ENCODE measurements at places on chromosomes 6 and 20.
A peak's percentile ranks its signal among the peaks of the same experiment; 100 is the strongest.

DNA sequence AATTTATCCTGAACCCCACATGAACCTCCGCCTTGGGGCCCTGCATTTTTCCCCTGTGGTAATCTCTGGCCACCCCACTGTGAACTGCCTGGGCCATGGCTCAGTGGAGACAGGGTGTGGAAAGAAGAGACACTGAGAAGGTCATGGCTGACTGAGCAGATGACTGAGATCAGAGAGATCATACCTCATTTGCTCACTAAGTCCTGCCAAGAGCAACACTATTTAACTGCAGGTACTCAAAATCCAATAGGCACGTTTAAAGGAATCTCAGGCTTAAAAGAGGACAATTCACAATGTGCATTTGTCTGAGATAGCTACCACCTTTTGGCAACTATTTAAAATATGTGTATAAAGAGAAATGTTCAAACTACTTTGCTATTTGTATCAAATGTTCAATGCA lies 305.0 kb downstream of the GMDS start:
- DNase-seq = no peak
- no peaks in the 10 kb centered on the region for H3K4me1 ChIP-seq
- no peak overlapping the region for H3K27ac ChIP-seq
- no peaks in the 10 kb centered on the region for H3K27me3 ChIP-seq

DNA sequence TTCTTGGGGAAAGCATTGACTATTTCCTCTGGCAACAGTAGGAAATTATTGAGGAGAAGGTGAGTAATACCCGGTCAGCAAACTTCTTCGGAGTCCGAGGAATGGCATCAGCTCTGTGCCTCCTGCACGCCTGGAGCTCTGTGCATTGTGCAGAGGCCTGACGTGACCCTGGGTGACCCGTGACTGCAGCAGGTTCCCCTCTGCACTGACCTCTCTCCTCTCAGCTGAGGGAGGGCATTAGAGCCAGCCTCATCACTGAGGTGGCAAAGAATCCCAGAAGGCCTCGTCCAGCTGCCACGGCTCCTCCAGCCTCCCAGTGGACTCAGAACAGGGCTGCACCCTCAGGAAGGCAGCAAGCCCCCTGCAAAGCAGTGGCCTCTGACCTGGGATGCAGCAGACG lies 502.9 kb downstream of the CD83 start:
- no peak overlapping the region for H3K27ac ChIP-seq
- DNase-seq = no peak
- H3K4me3 ChIP-seq = no peak overlapping the region
- H3K36me3 ChIP-seq = no peaks in the 10 kb centered on the region
- no peaks in the 10 kb centered on the region for H3K27me3 ChIP-seq

- H3K4me1 ChIP-seq = no peaks in the 10 kb centered on the region
- H3K27me3 ChIP-seq = no peaks in the 10 kb centered on the region
- no peaks in the 10 kb centered on the region for H3K36me3 ChIP-seq
- DNase-seq = no peak
- H3K4me3 ChIP-seq = no peak overlapping the region
- peak overlapping the region; percentile 81 for H3K27ac ChIP-seq
Observed at GRCh38 chr6:144265061-144265357, 20.1 kb upstream of the UTRN start.

DNA sequence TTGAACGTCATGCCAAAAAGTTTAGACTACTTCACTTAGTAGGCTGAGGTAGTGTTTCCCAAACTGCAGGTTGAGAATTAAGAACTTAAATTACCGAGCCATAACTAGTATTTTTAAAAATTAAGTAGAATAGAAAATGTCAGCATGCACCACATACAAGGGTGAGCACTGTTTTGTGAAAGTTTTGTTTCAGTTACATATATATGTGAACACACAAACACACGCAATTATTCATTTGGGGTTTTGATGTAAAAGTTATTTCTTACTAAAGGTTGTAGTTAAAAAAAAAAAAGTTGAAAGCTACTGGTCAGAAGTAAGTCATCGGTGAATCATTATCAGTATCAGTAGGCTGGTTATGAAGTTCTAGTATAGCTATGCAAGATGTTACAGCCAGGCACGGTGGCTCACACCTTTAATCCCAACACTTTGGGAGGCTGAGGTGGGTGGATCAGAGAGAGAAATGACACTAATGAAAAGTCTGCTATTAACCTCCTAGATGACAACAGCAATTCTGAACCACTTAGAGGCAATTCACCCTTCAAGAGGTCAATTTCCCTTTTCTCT lies 24.1 kb downstream of the FASTKD5 start:
- no peak overlapping the region for H3K4me3 ChIP-seq
- H3K4me1 ChIP-seq = no peaks in the 10 kb centered on the region
- no peak for DNase-seq
- no peaks in the 10 kb centered on the region for H3K36me3 ChIP-seq
- no peak overlapping the region for H3K27ac ChIP-seq

- no peak overlapping the region for H3K4me3 ChIP-seq
- H3K27me3 ChIP-seq = no peaks in the 10 kb centered on the region
- DNase-seq = no peak
- no peaks in the 10 kb centered on the region for H3K4me1 ChIP-seq
- no peaks in the 10 kb centered on the region for H3K36me3 ChIP-seq
- no peak overlapping the region for H3K27ac ChIP-seq
Observed at GRCh38 chr6:169906688-169907418, 155.4 kb downstream of the ERMARD start.

- H3K27me3 ChIP-seq = no peaks in the 10 kb centered on the region
- H3K27ac ChIP-seq = no peak overlapping the region
- peak overlapping the region; percentile 21 for H3K4me3 ChIP-seq
- DNase-seq = no peak
Observed at GRCh38 chr6:73854998-73855718, 159.2 kb downstream of the CD109 start.

- DNase-seq = no peak
- H3K36me3 ChIP-seq = peaks cover 5% of the 10 kb centered on the region
- H3K27me3 ChIP-seq = no peaks in the 10 kb centered on the region
- no peak overlapping the region for H3K4me3 ChIP-seq
Observed at GRCh38 chr20:13271977-13272975, 51.2 kb downstream of the ISM1 start.

DNA sequence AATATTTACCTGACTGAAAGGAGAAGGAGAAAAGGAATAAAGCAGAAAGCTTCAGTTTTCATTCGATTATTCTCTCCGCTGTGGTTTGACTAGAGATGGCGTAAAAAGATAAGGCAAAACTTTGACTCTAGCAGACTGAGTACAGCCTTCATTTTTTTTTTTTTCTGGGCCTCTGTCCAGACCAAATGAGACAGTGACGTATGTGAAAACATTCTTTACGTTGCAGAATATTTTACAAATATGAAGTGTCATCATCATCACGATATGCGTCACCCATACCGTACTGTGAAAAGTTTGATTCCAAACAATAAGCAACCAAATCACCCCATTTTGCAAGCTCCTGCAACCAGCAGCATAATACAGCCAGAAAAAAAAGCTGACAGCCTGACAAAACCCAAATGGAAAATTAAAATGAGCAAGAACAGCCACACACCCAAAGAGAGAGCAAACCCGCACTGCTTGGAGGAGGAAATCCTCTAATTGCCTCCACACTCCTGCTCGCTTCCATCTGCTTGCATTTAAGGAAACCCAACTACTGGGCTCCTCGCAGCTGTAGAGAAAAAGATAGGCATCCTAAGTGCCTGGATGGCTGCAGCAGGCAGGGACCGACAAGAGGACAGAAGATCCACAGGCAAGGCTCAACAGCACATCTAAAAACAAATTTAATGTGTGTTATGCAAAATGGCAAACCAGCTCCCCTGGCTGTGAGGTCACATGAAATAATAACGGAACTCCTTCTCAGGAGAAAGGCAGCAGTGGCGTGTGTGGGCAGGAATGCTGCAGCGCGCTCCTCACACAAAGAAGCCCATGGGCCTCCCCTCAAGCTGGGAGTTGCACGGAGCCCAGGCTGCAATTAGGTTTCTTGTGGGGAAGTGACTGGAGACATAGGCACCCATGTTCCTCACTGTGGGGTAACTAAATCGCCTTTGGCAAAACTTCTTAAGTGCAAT lies 113.1 kb downstream of the FYN start:
- peak overlapping the region; percentile 17 for H3K4me3 ChIP-seq
- no peaks in the 10 kb centered on the region for H3K27me3 ChIP-seq
- peaks cover 6% of the 10 kb centered on the region for H3K4me1 ChIP-seq
- H3K27ac ChIP-seq = peak overlapping the region; percentile 31
- no peak for DNase-seq
- H3K36me3 ChIP-seq = no peaks in the 10 kb centered on the region

DNA sequence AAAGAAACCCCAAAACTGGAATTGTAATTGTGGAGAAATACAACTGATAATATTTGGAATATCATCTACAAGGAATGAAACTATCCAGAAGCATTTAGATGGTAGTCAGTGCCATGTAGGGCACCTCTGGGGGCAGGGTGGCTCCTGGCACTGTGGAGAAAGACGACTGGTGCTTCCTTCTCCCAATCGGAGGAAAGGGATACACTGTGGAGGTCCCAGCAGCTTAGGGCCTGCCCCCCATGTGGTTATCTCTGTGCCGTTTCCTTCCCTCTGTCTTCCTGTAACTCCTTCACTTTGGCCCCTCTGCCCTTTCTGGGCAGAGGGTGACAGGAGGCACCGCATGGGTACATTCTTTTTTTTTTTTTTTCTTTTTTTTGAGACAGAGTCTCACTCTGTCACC lies 178.4 kb downstream of the MTHFD1L start:
- H3K27me3 ChIP-seq = no peaks in the 10 kb centered on the region
- no peaks in the 10 kb centered on the region for H3K36me3 ChIP-seq
- peaks cover 24% of the 10 kb centered on the region for H3K4me1 ChIP-seq
- H3K4me3 ChIP-seq = no peak overlapping the region

DNA sequence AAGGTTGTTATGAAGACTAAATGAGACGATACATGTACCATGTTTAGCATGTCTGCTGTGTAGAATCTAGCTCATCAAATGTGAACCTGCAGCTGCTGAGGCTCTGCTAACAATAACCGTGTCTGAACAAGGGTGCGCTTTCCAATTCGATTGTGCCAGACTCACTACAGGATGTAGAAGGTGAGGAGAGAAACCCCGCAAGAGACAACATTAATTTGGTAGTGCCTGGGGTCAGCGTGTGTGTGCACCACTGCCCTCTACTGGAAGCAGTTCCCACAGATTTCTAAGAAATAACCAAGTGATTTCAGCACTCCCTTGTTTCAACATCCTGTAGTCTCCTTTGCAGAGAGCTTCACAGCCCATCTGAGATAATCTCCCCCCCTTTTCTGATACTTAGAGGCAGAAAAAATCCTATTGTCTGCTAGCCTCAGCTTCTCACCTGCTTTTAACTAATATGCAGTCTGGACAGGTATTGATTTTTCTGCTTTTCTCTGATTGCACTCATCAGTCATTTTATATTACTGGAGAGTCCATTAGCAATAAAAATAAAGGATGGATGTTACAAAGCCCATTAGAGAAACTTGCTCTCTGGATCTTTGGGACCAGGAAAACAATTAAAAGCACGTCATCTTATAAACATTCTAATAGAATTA lies 96.7 kb upstream of the BACH2 start:
- no peak overlapping the region for H3K27ac ChIP-seq
- no peaks in the 10 kb centered on the region for H3K27me3 ChIP-seq
- H3K4me1 ChIP-seq = no peaks in the 10 kb centered on the region
- no peak overlapping the region for H3K4me3 ChIP-seq
